ENCODE measurements at places on chromosomes 5 and 9. TPM values are rescaled to one million over a fixed set of nuclear protein-coding genes. Genes with fewer than 3 reads are reported as not detected.

DDX4 gene
- not detected for total RNA-seq

SPATA31A3 gene
- total RNA-seq, result not detected

PCDHB15 gene
- 1.9 TPM for total RNA-seq

IFNA2 gene
- not detected for total RNA-seq

BASP1 gene
- total RNA-seq, result 25.7 TPM

NR2F1-AS1 gene
- total RNA-seq, result 1.4 TPM

ITK gene
- total RNA-seq, result 3.5 TPM

NDUFB6 gene
- total RNA-seq, result 29.9 TPM

SLC1A3 gene
- 19.8 TPM for total RNA-seq

NR5A1 gene
- total RNA-seq, result not detected

PTGES gene
- 25.9 TPM for total RNA-seq

ZFR gene
- 49.0 TPM for total RNA-seq

GNPDA1 gene
- 34.4 TPM for total RNA-seq

ANKRD34B gene
- not detected for total RNA-seq

ELL2 gene
- total RNA-seq, result 128 TPM

P4HA2 gene
- total RNA-seq, result 31.5 TPM

LHX2 gene
- total RNA-seq, result 1.7 TPM

All from suprapubic skin (tissue), 4 donors.